ENCODE measurements at places on chromosomes 5 and 9.

DNA sequence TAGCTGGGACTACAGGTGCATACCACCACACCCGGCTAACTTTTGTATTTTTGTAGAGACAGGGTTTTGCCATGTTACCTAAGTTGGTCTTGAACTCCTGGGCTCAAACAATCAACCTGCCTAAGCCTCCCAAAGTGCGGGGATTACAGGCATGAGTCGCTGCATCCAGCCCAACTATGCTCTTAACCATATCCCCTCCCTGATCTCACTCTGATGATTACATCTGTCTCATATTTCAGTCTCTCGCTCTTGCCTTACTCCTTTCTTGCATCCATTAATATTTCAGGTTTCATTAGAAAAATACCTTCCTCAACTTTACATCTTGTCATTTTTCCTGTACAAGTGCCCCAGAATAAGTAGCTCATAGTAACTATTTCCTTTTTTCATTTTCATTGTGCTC lies 61.0 kb upstream of the BASP1 start:
- DNase-seq = no peak

DNA sequence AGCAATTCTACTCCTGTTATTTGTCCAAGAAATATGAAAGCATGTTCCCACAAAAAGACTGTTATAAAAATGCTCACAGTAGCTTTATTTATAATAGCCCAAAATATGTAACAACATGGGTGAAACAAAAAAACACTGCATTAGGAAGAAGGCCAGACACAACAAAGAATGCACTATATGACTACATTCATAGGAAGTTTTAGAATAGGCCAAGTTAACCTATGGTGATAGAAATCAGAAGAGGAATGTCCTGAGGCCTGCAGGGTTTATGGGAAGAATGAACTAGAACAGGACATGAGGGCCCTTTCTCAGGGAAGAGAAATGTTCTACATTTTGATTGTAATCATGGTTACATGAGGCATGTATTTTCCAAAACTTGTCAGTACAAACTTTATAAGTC lies 24.7 kb upstream of the TAS2R1 start:
- no peak for DNase-seq

- DNase-seq = no peak
Observed at GRCh38 chr9:36637491-36638270, 65.0 kb downstream of the MELK start.

DNA sequence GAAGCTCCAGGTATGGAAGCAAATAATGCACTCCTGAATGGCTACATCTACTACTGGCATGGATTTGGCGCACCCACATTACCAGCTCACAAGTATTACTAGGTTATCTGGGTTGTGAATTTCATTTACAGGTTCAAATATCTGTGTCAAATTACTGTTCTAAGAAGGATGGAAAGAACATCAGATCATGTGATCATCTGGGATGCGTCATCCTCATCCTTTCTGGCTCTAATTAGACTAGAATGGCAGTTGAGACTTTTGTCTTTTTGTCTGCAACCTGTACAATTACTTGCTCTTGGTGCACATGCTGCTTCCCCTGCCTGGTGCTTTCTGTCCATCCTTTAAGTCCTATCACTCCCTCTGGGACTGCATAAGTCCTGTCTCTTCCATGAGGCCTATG lies 64.1 kb downstream of the PJA2 start:
- DNase-seq = no peak

DNA sequence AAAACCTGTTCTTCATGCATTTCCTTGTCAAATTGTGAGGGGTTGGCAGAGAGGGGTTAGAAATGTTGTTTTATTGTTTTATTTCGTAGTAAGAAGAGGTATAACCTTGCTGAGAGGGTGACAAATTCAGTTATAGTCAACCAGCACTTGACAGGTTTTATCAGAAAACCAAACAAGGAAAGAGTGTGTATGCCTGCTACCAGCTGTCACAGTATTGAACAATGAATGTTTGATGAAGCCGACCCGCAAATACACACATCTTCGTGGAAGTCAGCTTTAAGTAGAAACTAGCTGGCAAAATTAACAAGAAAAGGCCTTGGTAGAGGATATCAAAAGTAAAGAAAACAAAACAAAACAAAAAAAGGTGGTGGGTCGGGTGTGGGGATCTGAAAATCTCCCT lies 214.6 kb upstream of the TLE4 start:
- DNase-seq = no peak

DNA sequence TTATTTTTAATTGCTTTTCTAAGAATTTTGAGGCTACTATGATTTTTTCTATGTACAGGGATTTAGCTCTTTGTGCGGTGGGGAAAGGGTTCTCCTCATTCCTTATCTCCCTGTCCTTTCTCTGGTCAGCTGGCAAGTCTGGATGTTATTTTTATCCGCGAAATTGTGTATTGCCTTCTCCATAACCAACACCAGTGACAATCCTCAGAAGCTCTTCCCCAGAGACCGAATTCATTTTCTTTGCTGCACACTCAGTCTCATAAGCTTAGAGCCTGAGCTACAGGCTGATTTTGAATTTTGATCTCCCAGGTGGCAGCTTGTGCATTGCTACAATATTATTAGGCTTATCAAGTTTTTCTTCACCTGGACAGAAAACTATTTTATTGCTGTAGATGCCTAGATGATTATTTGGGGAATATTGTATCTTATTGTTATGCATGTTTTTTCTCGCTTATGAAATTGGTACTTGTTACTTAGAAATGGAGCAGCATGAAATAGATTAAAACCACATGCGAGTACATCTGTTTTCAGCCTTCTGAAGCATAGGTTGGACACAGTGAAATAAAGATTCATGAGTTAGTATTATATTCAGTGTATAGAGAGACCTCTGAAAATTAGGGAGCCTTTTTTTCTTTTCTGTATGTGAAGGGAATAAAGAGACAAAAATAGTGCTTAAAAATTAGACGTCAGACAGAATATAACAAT lies 27.3 kb downstream of the CPEB4 start:
- no peak for DNase-seq

DNA sequence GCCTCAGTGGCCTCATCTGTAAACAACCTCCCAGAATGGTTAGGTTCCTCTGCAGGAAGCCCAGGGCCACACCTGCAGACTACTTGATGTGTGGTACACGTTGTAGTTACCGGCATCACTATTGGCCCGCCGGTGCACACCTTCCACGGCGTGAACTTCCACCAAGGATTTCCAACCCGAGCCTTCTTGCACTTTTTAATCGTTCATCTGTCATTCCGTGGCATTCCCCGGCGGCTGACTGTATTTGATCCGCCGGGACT lies 5.3 kb upstream of the TRIM41 start:
- DNase-seq = peak; percentile 67

DNA sequence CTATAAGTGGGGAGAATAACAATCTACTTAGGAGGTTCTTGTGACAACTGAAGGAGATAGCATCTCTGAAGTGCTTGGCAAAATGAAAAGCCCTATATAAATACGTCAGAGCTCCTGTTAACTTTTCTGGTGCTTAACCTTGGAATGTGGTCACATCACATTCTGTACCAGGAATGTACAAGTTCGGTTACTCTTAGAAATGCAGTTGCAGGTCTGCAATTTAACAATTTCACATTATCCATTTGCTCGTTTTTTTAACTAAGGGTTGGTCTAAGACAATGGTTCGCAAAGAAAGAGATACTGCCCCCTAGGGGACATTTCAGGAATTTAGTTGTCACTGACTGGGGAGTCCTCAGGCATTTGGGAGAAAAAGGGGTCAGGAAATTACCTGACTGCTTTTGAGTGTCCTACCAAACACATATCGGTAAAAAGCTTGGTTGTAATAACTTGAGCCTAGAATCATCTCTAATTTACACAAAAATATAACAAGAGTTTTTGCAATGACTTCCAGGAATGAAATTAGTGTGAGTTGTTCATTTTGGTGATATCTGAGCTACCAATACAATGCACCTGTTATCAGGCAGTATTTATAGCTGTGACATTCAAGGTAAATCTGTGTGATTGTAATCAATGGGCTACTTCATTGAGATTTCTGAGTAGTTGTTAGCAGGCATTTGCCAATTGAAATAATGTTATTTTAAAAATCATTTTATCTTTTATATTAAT lies 5.4 kb upstream of the HBEGF start:
- DNase-seq = peak; percentile 68

- DNase-seq = no peak
Observed at GRCh38 chr5:142506756-142507155, 179.1 kb downstream of the FGF1 start.

DNA sequence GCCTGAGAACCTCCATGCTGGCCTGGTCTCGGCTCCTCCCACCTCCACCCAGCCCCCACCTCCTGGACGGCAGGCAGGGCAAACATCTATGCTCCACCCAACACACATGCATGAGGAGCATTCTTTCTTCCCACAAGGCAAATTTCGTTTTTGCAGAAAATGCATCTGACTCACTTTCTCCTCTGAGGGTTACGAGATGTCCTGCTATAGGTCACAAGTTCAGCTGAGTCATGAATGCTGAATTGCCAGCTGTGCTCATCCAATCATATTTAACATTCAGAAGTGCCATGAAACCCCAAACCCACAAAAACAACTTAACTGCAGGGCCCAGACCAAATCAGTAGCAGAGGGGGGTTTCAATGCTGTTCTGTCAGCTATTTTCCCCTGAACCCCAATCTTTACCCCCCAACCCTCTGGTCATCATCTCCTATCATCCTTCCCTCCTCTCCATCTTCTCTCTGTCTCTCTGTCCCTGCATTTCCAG lies 39.0 kb upstream of the OSMR start:
- DNase-seq = no peak

GRCh38 chr9:71793386-71794105 lies 25.2 kb upstream of the CEMIP2 start:
- no peak for DNase-seq

- no peak for DNase-seq
Observed at GRCh38 chr5:8522646-8523045, 653.7 kb downstream of the MTRR start.

- DNase-seq = no peak
Observed at GRCh38 chr9:20651939-20652338, 29.6 kb upstream of the MLLT3 start.

All from activated CD8-positive, alpha-beta memory T cell treated with anti-CD3 and anti-CD28 coated beads, Interleukin-2, amount 10 ng/mL, durations not matched to agents 7 days and 5 days (primary cell).